SJSA1 (cell line): ENCODE measurements at places on chromosomes 3 and 15. TPM values are rescaled to one million over a fixed set of nuclear protein-coding genes. Genes with fewer than 3 reads are reported as not detected.

SMCO1 gene
- not detected in 2 replicates for total RNA-seq

KBTBD12 gene
- total RNA-seq = not detected in 2 replicates

EPHB1 gene
- not detected in 2 replicates for total RNA-seq

GRCh38 chr15:60744826-60745460 is 266.0 kb upstream of the ICE2 start:
- H3K27ac ChIP-seq = no peak overlapping the region
- 0 out of 2 replicates have a peak, but pooled peaks cover 2% of the 10 kb centered on the region for H3K27me3 ChIP-seq
- H3K36me3 ChIP-seq = no peaks in the 10 kb centered on the region
- no peaks in the 10 kb centered on the region for H3K4me1 ChIP-seq
- no peak for DNase-seq
- no peak overlapping the region for H3K4me3 ChIP-seq

GRCh38 chr3:172142051-172142863 is 102.9 kb downstream of the FNDC3B start:
- peak overlapping the region; percentile 79 for H3K27ac ChIP-seq
- H3K4me1 ChIP-seq = peaks cover 58% of the 10 kb centered on the region
- peak; percentile 41 for DNase-seq

DNA sequence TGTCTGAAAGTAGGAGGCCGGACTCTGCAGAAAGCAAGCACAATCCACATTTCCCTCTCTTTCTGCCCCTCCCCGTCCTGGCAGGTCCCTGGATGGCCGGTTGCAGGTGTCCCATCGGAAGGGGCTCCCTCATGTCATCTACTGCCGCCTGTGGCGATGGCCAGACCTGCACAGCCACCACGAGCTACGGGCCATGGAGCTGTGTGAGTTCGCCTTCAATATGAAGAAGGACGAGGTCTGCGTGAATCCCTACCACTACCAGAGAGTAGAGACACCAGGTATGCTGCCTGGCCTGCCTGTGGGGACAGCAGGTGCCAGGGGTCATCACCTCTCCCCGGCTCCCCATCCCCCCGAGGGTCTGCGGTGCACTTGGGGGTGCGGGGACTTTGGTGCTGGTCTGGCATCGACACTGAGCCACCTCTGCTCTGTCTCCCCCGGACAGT is 89.6 kb downstream of the AAGAB start:
- peaks cover 56% of the 10 kb centered on the region for H3K36me3 ChIP-seq
- no peak overlapping the region for H3K4me3 ChIP-seq
- DNase-seq = no peak
- H3K27ac ChIP-seq = no peak overlapping the region

DNA sequence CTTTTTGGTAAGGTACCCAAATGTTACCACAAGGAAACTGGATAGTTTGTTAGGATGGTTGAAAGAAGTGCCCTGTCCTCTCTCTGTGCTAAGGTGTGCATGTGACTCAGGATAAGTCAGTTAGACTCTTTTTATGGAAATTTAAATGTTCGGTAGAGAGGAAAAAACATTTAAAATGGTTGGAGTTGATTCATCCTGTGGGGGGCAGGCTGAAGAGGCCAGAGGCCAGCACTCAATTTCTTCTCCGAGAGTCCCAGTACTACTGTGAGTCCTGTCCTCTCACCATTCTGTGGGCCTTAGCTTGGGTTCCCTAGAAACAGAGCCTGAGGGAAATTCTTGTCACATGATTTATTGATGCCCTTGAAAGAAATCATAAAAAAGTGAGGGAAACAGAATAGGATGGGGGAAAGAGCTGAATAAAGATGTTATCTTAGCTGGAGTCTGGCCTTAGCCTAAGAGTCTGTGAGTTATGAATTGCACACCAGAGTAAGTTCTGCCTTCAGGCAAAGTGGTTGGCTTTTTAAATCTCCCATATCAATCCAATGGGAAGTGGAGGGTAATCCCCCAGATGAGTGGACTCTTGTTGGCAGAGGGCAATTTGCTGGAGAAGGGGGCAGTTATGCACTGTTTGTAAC is 106.5 kb upstream of the GALNT15 start:
- H3K4me1 ChIP-seq = peaks cover 63% of the 10 kb centered on the region
- no peaks in the 10 kb centered on the region for H3K27me3 ChIP-seq
- no peak overlapping the region for H3K4me3 ChIP-seq
- H3K27ac ChIP-seq = peak overlapping the region; percentile 78

DNA sequence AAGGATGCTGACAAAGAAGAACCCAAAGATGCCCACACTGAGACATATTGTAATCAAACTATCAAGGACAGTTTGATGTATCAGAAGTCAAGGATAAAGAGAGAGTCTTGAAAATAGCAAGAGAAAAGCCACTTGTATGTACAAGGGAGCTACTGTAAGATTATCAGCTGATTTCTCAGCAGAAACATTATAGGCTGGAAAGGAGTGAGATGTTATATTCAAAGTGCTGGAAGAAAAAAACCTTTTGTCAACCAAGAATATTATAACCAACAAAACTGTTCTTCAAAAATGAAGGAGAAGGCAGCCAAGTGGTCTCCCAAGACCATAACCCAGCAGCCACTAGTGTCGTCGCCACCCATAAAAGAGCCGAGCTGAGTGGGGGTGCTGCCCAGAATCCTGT is 93.2 kb downstream of the KLF13 start:
- no peaks in the 10 kb centered on the region for H3K4me1 ChIP-seq
- no peak for DNase-seq
- H3K36me3 ChIP-seq = no peaks in the 10 kb centered on the region; the same call in 1 of the 2 replicates
- no peak overlapping the region for H3K27ac ChIP-seq
